Stimulated activated CD8-positive, alpha-beta memory T cell treated with anti-CD3 and anti-CD28 coated beads, Interleukin-12 subunit alpha, Interleukin-12 subunit beta, amount 100 ng/mL, for 4 hours (primary cell): ENCODE measurements at places on chromosomes 1 and 21.

GRCh38 chr1:220291580-220291979 is 19.3 kb upstream of the RAB3GAP2 start:
- DNase-seq = no peak

DNA sequence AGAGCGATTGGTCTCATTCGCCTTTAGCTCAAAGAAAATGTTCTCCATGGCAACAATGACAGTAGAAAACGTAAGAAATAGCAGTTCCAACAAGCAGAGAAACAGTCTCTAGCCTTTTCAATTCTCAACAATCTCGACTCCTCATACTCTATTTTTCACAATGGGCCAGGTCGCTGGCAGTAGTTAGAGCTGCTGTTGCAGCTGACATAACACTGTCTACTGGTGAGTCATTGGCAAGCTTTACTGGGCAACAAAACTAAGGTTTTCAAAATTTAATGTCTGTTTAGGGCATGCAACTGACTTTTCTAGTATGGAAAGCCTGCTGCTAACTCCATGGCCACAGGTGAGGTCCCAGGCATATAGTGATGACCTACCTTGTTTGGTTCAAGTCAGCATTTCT is 221.1 kb upstream of the KAZN start:
- no peak for DNase-seq

DNA sequence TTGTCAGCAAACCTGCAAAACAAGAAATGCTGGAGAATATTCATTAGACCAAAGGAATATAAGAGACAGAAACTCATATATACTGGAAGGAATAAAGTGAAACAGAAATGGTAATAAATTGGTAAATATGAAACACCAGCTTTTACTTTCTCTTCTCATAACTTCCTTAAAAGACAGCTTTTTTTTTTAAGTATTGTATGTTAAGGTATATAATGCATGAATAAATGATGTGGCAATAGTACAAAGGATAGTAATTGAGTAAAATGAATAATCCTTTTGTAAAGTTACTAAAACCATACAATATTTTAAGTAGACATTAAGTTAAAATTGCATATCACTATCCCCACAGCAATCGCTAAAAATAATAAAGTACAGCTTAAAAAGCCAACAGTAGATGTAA is 64.8 kb downstream of the TRIM33 start:
- DNase-seq = no peak

- DNase-seq = no peak
Measured at GRCh38 chr1:57770772-57771171, 346.9 kb upstream of the DAB1 start.

GRCh38 chr1:213244664-213245091 is 193.6 kb downstream of the RPS6KC1 start:
- no peak for DNase-seq

DNA sequence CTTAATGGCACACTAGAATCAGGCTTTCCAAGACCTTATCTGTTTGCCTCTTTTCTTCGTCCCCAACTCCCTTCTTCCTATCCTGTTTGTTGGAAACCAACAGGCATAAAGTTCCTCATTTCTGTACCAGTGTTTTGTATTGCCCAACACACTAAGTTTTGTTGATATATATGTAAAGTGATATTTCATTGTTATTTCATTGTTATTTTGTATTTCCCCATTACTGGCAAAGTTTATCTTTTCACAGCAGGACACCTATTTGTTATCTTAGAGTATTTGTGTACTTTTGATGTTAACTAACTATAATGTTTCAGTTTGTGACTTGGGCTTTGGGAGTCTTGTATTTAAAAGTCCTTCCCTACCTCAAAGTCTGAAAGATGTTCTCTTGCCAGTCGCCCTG is 27.1 kb downstream of the FAM20B start:
- DNase-seq = no peak

DNA sequence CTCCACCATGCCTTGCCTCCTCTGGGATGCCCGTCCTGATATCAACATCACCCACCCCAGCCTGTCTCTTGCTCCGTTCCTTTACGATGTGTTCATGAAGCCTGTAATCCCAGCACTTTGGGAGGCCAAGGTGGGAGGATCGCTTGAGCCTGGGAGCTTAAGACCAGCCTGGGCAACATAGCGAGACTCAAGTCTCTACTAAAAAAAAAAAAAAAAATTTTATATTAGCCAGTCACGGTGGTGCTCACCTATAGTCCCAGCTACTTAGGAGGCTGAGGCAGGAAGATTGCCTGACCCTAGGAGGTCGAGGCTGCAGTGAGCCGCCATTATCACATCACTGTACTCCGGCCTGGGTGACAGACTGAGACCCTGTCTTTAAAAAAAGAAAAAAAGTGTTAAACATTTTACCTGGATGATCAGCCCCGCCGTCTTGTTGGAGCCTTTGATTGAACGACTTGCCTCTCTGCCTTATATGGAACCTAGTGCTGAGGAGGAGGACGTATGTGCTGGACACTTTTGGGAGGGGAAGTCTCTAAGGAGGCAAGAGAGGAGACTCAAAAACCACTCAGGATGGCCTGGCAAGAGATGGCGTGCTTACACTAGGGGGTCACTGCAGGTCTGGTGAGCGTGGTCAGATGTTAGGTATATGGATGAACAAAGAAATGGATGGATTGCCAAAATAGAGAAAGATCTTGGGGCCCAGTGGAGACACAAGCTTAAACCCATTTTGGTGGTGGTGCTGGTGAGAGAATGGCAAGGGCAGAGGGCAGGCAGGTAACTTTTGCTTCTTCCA is 80.5 kb upstream of the IFFO2 start:
- DNase-seq = no peak

GRCh38 chr21:35216996-35217395 is 167.9 kb upstream of the RUNX1 start:
- no peak for DNase-seq

- DNase-seq = no peak
Measured at GRCh38 chr1:85933961-85934360, 222.6 kb downstream of the COL24A1 start.

- no peak for DNase-seq
Measured at GRCh38 chr1:98157524-98158313, 236.9 kb upstream of the DPYD start.

- no peak for DNase-seq
Measured at GRCh38 chr1:1299686-1300351, 7.9 kb downstream of the ACAP3 start.

- DNase-seq = no peak
Measured at GRCh38 chr21:36701756-36702621, 3.1 kb downstream of the SIM2 start.

- DNase-seq = no peak
Measured at GRCh38 chr21:38811257-38811656, 5.5 kb downstream of the ETS2 start.

GRCh38 chr21:38265166-38265565 is 8.4 kb downstream of the KCNJ15 start:
- no peak for DNase-seq

GRCh38 chr1:164991763-164992314 is 364.7 kb downstream of the LMX1A start:
- DNase-seq = no peak

GRCh38 chr1:102967786-102968185 is 140.5 kb downstream of the COL11A1 start:
- no peak for DNase-seq

DNA sequence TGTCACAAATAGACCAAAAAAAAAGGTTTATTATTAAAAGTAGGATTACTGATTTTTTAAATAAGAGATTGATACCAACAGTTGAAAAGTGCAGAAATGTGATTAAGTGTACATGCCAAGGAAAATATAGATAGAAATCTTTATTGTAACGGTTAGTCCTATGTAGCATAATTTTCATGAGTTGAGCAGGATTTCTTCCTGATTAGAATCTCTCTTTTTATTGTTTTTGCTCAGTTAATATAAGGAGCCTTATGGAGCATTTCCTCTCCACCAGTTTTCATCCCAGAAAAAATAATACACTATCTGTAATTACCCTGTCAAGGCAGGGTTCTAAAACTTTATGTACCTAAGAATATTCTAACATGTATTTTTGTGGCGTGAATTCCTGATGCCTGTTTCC is 23.4 kb downstream of the CAPZA1 start:
- DNase-seq = no peak

GRCh38 chr1:79004916-79005315 is 1.6 kb downstream of the ADGRL4 start:
- no peak for DNase-seq

DNA sequence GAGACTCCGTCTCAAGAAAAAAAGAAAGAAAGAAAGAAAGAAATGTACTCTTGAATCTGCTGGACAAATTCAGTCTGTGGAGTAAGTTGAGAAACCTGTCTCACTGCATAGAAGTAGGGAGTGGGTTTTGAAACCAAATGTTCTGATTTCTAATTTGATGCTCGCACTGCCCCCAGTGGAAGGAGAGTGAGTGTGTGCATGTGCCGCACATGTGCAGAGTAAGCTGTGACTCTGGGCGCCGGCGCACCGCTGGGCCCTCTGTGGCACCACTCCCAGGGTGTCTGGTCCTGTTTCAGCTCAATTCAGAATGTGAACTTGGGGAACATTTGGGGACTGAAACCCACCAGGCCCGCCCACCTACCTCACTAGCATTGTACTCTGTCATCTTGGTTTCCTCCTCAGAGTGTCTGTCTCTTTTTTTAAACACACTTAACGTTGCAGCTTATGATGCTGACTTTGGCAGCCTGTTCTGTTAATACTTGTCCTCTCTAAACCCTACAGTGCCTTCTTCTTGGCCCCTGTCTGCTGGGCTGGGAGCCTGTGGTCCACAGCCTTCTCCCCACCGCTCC is 104.6 kb downstream of the CACNA1E start:
- no peak for DNase-seq

DNA sequence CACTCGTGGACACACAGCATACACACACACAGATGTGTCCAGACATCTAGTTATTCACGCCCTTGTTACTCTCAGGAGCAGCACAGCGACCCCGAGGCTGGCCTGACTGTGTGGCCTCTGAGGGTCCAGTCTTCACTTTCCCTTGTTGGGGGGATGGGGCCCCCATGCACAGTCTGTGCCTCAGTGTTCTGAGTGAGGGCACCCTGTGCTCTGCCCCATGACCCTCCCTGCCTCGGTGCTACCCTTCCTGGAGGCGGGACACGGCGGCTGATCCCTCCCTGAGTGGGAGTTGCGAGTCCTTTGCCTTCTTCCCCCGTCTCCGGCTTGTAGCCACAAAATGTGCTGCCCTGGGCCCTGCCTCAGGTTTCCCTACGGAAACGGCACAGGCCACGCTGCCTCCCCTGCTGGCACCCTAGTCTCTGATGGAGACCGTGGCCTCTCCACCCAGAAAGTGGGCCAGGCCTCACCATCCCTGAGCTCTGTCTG is 8.6 kb downstream of the CSTB start:
- no peak for DNase-seq

GRCh38 chr1:84069236-84069845 is 70.4 kb upstream of the TTLL7 start:
- no peak for DNase-seq

GRCh38 chr1:166914111-166914510 is 38.0 kb upstream of the TADA1 start:
- DNase-seq = no peak

- DNase-seq = no peak
Measured at GRCh38 chr1:207804721-207805468, 53.0 kb downstream of the CD46 start.
